ENCODE measurements at places on chromosomes 11 and 22.

DNA sequence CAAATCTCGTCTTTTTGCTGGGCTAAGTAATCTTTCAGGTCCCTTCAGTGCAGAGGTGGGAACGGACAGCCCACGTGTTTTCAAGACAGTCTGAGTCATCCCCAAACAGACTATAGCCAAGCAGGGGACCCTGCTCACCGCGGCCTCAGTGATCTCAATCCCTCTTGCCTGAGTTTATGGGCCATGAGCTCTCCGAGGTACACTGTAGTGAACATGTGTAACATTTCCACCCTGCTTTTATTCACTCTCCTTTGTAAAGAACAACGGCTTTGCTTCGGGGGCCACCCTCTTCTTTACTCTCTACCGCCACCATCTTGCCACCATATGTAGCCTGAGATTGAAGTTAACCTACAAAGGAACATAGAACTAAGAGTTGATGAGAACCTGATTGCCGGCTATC is 11.5 kb upstream of the KCTD14 start:
- no peak for DNase-seq

- peak; percentile 28 for DNase-seq
Observed at GRCh38 chr22:47918276-47918921, 1155.9 kb downstream of the TBC1D22A start.

- no peak for DNase-seq
Observed at GRCh38 chr11:91563176-91563575, 661.4 kb upstream of the FAT3 start.

- DNase-seq, result no peak
Observed at GRCh38 chr11:128483211-128483788, 104.1 kb downstream of the ETS1 start.

DNA sequence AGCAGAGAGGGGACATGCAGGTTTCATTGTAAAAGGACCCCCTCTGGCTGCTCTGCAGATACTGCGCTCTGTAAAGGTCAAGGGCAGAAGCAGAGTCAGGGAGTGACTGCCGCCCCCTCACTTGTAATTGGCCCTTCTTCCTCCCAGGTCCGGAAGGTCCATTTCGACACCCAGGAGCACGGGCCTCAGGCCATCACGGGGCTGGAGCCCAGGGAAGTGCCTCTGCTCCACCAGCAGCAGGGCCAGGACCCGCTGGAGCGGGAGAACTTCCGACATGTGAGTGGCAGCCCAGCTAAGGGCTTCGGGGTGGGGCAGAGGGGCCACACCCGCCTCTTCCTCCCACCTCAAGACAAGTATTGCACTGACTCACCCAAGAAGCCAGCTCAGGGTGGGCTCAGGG is 24.0 kb upstream of the LRRC10B start:
- no peak for DNase-seq

- DNase-seq, result peak; percentile 13
Observed at GRCh38 chr11:111829185-111829968, 42.0 kb downstream of the ALG9 start.

Measured in GM12892 (cell line).